GOT3 (cell line): ENCODE measurements at places on chromosomes 7 and 10.

DNA sequence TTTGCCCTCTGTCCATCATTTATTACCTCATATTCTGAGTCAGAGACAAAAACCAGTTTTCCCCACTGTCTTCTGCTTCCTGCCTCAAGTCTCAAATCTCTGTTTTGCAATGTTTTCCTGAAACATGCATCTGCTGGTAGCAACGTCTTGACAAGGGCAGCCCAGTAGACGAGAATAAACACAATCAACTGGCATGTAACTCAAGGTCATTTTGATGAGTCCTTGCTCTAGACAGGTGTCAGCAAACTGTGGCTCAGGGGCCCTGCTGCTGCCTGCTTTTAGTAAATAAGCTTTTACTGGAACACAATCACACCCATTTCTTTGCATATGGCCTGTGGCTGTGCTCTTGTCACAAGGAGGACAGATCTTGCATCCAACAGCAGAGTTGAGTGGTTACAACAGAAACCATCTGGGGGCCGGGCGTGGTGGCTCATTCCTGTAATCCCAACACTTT is 59.8 kb downstream of the ITIH5 start:
- DNase-seq: no peak

- DNase-seq: no peak
Observed at GRCh38 chr7:1812509-1813393, 142.7 kb downstream of the ELFN1 start.

DNA sequence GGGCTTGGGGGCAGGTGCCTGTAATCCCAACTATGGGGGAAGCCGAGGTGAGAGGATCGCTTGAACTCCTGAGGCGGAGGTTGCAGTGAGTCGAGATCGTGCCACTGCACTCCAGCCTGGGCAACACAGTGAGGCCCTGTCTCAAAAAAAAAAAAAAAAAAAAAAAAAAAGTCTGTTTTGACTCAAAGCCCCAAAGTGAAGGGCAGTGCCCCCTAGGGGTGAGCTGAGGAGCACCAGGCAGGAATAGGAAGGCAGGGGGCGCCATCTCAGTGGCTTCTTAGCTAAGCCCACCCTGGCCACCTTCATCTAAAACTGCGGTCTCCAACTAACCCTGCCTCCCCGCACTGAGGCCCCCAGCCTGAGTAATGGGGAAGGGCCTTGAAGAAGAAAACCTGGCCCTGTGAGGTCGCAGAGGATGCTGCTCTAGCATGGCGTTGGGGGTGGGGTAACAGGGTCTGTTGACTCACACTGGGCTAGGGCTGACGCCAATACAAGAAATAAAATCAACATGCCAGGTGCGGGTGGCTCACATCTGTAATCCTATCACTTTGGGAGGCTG is 9.8 kb downstream of the PODXL start:
- no peak for DNase-seq

DNA sequence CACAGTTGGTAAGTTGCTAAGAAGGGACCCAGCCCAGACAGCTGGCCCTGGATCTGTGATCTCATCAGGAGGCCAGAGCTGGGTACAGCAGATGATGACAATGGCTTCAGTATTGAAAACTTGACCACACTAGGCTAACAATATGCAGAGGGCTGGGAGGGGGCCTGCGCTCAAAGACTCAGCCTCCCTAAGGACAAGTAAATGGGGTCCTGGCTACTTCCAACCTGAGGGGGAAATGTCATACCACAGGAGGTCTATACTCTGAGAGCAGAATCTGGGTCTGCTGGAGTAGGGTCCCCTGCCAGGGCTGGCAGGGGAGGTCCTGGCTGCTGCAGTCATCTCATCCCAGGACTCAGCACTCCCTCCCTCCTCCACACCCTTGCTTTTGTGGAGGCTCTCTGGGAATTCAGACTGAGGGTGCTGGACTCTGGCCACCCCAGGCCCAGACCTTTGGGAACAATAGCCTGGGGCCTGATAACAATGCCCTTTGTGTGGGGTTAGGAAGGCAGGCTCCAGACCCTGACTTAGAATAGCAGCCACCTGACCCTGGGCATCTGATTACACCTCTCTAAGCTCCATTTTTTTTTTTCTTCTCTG is 1.4 kb downstream of the FXYD4 start:
- no peak for DNase-seq
